ENCODE measurements at places on chromosomes 13 and 19. TPM values are rescaled to one million over a fixed set of nuclear protein-coding genes. Genes with fewer than 3 reads are reported as not detected.

DNA sequence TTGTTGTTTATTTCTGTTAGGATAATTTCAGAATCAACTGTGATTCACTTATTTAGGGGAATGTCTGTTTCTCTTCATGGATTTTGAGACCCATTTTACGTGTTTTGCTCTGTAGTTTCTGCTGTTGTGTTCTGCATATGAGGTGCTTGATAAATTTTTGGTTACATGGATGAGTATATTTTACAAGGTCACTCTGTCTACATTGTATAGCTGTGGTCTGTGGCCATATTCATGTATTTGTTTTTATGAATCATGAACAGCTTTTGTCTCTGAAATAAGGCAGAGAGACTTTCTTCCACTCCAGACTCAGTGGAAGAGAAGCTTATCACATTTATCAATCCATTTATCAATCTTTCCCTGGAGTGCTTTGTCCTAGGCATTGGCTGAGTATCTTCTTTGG lies 56.6 kb downstream of the PDS5B start:
- no peak overlapping the region for H3K4me3 ChIP-seq
- H3K27me3 ChIP-seq: no peaks in the 10 kb centered on the region
- H3K4me1 ChIP-seq: peaks cover 39% of the 10 kb centered on the region
- no peak for DNase-seq

The CEBPA gene
- 2.5 TPM for total RNA-seq

The CD177 gene
- not detected for total RNA-seq

The ZIM2 gene
- total RNA-seq: not detected

DNA sequence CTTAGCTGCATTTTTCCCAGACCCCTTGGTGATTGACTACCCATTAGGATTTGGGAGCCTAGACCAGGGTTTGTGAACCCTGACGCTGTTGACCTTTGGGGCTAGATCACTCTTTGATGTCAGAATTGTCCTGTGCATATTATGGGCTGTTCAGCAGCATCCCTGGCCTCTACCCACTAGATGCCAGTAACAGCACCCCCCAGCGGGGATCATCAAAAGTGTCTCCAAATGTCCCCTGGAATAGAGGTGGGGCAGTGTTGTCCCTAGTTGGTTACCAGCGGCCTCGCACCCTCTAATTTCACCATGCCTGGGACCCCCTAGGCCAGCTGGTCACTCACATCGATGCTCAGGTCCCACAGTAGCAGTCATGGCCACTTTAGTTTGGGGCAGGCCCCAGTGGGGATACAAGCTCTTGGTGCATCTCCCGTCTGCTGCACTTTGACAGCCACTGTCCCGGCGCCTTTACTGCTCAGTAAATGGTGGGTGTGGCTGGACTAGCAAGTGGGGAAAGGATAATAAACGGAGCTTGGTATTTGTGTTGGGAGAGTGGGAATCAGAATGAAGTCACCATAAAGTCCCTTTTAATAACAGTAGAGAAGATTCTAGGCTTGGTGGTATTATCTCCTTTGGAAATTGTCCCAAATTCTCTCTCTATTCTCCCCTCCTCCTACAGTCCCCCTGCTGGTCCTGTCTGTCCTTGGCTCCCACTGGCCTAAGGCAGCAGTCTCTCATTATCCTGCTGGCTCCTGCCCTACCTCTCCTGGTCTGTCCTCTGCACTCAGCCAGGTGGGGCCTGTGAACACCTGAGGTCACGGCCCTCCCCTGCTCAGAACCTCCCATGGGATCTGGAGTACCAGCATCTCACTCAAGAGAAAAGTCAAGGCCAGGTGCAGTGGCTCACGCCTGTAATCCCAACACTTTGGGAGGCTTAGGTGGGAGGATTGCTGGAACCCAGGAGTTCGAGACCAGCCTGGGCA lies 80.6 kb downstream of the SIPA1L3 start:
- no peaks in the 10 kb centered on the region for H3K27me3 ChIP-seq
- H3K36me3 ChIP-seq: peaks cover 32% of the 10 kb centered on the region
- no peak overlapping the region for H3K4me3 ChIP-seq
- peak overlapping the region; percentile 93 for H3K27ac ChIP-seq
- no peak for DNase-seq

- no peak for DNase-seq
- no peak overlapping the region for H3K4me3 ChIP-seq
- no peaks in the 10 kb centered on the region for H3K36me3 ChIP-seq
- no peak overlapping the region for H3K27ac ChIP-seq
- H3K27me3 ChIP-seq: no peaks in the 10 kb centered on the region
- H3K4me1 ChIP-seq: no peaks in the 10 kb centered on the region
Observed at GRCh38 chr19:5271145-5271544, 69.5 kb downstream of the PTPRS start.

The KLK14 gene
- 0.59 TPM for total RNA-seq

The KRTDAP gene
- not detected for total RNA-seq

GRCh38 chr19:49758292-49758691 lies 4.8 kb downstream of the TSKS start:
- H3K27ac ChIP-seq: no peak overlapping the region
- no peaks in the 10 kb centered on the region for H3K4me1 ChIP-seq
- H3K36me3 ChIP-seq: no peaks in the 10 kb centered on the region
- no peak for DNase-seq

All from B cell (primary cell).